ENCODE measurements at places on chromosomes 12 and 14.
A peak's percentile ranks its signal among the peaks of the same experiment; 100 is the strongest.

DNA sequence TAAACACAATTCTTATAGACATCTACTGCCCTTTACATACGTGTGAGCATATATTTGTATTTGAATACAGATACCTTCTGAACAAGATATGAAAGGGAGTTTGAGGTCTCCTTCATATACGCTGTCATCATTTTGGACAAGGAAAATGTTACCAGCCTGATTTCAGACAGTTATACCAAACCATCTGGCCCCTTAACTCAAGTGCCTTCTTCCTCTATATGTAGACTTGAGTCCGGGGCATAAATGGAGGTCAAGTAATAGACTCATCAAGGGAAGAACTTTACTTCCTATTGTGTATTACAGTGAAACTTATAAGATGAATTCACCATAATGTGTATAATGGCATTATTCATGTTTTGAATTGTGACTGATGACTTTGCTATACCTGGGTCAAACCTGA is 52.2 kb downstream of the FAR2 start:
- DNase-seq: no peak

DNA sequence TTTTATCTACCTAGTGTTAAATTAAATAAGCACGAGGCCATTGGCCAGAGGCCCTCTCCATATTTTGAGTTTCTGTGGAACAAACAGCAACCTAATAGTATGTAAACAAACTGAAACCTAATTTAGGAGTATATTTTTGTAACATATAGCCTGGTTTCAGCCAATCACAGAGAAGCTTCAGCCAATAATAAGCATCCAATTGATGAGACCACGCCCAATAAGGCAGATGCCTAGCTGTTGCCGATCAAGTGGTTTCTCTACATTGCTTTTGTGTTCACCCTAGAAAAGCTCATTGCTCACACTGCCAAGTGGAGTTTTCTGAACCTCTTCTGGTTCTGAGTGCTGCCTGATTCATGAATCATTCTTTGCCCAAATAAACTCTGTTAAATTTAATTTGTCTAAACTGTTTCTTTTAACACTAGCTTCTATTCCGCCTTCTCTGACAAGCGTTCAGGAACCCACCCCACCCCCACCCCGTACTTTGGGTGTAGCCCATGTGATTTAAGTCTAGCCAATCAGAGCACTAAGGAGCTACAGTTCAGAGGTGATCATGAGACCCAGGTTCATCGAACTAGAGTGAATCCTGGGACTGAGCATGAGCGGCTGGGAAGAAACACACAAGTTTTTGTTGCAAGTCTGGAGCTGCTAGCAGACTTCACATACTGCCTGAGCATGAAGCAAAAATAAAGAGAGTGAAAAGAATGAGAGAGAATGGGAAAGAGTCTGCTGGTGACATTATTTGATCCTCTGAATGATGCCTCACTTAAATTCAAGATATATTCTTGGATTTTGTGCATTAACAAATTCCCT is 21.5 kb upstream of the LTA4H start:
- no peak for DNase-seq

- DNase-seq: no peak
Observed at GRCh38 chr12:122028905-122029560, 7.3 kb downstream of the BCL7A start.

DNA sequence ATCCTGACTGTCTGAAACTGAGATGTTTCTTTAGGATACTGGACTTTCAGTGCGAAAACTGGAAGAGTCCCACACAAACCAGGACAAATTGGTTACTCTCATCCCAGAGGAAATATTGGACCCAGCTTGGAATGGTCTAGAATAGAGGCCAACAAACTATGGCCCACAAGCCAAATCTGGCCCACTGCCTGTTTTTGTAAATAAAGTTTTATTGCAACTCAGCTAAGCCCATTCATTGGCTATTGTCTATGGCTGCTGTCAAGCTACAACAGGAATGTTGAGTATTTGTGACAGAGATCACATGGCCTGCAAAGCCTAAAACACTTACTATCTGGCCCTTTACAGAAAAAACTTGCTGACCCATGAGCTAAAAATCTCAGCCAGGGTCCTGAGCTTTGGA is 6.5 kb downstream of the WSCD2 start:
- no peak for DNase-seq

DNA sequence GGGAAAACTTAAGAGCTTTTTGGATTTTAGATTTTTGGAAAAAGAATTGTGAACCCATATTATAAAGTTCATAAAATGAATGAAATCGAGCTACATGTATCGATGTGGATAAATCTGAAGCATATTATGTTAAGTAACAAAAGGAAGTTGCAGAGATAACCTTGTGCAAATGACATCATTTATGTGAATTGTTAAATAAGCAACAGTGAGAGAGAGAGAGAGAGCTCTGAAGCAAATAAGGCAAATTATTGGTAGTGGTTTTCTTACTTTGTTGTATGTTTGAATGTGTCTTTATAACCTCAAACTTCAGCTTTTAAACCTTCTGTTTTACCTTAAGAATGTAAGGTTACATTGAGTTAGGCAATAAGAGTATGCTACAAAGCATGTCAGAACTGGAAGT is 78.8 kb downstream of the ERC1 start:
- no peak for DNase-seq

DNA sequence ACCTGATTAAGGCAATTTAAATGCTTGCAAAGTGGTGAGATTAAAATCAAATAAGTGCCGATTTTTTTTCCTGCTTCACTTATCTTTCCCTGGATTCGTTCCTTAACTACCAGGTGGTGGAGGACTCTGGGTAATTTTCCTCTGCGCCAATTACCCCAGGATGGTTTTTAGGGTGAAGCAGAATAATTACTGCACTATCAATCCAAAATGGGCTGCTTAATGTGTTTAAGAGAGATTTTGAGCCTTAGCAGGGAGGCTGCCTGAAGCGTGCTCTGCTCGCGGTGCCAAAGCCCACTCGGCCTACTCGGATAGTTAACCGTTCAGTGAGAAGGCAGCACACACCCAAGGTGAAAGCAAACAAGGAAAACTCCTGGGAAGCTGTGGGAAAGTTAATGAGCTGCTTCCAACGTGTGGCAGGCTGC is 274.9 kb upstream of the LMO3 start:
- no peak for DNase-seq

DNA sequence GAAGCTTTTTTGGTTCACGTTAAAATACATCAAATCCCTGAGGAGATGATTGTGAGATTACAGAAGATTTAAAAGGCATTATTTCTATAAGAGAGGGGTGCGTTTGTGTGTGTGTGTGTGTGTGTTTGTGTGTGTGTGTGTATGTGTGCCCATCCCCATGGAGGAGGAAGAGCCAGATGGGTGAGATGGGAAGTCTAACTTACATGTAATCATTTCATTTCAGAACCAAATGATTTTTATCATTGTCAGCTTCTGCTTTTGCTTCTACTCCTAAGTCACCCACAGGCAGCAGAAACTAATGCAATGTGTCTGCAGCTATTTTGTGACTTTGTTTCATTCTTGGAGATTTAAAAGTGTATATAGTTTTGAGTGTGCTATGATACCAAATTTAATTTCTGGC is 68.7 kb downstream of the SLC4A8 start:
- DNase-seq: no peak

GRCh38 chr12:130087222-130087621 is 75.0 kb upstream of the FZD10 start:
- DNase-seq: no peak

- no peak for DNase-seq
Observed at GRCh38 chr14:34981743-34982420, 910 bp upstream of the SRP54 start.

- DNase-seq: no peak
Observed at GRCh38 chr12:89212339-89212771, 139.9 kb downstream of the DUSP6 start.

DNA sequence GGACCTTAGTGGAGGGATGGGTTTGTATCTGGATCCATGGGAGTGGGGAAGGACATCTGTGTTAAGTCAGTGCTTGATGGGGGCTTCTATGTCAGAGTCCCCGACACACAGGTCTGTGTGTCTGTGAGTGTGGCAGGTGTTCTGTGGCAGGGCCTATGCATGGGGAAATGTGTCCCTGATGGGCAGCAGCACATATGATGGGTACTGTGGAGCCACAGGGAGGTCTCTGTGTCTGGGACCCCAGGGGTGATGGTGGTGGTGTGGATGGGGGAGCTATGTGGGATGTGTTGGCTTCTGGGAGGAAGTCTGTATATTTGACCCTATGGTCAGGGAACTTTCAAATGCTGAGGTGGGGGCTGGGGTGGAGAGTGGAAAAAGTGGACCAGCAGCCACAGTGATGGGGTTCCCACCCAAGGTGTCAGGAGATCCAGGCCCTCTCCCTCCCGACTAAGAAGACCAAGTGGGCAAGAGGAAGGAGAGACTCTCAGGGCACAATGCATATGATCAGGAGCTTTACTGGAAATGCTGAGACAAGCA is 16.5 kb downstream of the KRT7 start:
- no peak for DNase-seq

DNA sequence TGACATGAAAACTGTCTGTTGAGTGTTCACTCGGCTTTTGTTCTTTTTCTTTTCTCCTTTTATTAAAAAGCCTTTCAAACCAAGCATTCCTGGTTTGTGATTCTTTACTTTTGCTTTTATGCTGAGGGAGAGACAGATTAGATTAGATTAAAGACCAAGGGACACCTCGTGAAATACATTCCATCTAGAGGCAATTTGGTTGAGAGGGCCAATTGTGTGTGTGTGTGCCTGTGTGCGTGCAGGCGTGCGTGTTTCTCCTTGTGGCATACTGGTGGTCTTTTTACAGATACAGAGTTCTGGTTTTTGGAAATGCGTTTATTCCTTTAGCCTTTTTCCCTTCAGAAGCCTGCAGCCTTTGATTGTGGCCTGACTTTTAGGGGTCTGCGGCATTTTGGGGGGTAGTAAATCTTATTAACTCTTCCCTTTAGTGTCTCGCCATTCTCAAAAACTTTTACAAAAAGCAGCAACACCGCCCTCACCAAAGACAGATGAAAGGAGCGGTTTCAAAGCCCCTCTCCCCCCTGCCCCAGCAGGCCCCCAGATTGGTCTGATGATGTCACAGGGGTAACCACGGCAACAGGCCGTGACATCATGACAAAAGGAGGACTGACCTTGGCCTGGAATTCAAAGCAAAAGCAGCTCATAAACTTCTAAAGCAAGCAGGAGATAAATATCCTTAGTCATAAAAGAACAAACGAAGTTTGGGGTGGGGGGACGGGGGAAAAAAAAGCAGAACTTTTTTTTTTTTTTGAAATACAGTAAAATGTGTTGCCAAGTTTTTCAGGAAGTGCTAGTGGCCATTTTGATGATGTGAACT is 84.1 kb upstream of the TBX3 start:
- no peak for DNase-seq

DNA sequence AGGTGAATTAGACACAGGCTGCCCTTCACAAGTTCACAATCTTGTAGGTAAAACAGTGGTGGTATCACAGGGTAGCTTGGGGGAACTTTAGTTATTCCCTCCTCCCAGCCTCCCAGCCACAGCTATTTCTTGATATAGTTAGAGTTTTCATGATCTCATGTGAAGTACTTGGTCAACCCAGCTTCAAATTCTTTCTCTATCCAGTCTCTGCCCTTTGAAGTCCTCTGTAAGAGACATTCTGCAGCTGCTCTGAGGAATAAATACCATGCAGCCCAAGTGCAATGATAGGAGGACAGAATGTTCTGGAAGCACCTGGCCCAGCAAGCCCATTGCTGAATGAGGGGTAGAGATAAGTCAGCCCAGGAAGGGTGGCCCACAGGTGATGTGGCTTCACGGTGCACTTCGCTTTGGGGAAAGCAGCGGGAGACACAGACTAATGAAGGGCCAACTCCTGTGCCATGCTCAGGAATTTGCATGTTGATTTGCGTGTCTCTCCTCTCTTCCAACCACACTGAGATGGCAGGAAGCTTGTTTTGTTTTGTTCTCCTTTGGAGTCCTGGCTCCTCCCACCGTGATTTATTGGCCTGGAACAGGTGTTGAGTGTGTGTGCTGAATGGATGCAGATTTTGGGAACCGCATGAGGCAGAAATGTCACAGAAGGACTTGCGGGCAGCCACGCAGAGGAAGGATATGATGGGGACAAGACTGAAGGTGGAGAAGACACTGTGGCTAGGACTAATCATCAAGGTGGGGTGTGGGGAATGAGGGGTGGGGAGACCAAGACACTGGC is 8.0 kb upstream of the TXNRD1 start:
- DNase-seq: no peak

DNA sequence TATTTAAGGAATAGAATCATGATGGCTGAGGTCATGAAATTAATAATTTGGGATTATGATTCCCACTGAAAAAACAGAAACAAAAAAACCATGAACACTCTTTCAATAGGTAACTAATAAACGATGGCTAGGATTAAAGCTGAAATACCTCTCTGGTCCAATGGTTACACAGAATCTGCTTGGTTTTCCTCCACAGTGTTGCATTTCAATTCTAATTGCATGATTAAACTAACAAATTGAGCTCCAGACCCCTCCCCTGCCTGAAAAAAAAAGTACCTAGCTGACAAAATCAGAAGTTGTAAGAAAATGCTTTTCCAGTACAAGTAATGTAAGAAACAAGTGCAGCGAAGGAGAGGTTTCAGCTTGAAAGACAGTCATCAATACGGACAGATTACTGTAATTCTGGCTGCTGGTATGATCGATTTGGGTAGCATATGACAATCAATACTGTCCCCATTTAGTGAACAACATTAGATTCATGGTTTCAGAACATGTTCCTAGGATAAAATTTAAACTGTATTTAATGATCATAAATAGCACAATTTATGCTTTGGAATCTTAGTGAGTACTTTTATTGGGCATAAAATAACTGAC is 32.0 kb downstream of the INSM2 start:
- no peak for DNase-seq

DNA sequence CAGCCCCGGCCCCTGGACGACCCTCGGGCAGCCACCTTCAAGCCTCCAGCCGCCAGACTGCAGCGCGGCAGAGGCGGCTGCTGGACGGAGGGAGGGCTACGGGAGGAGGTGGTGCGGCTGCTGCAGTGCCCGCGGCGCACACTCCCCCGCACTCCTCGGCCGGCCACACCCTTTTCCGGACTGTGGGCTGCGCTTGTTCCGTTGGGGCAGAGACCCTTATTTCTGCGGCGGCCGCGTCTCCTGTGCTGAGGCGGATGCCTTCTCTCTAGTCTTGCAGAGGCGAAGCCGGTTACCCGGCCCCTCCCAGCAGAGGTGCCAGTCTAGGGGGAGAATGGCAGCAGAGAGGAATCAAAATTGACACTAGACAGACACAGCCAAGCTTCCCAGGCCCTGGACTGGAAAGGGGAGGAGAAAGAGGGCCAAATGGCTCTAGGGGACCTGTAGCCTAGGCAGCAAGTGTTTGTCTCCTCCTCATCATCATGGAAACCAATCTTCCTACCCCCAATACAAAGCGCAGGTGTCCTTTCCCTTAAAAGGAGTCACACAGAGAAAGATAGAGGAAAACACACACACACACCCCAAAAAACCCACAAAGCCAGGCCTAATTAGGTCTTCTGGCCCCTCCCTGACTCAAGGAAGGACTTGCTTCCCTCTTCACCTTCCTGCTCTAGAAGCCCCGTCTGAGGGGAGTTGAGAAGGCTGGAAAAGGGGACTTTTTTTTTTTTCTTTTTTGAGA is 1.3 kb downstream of the ESYT1 start:
- peak; percentile 39 for DNase-seq

DNA sequence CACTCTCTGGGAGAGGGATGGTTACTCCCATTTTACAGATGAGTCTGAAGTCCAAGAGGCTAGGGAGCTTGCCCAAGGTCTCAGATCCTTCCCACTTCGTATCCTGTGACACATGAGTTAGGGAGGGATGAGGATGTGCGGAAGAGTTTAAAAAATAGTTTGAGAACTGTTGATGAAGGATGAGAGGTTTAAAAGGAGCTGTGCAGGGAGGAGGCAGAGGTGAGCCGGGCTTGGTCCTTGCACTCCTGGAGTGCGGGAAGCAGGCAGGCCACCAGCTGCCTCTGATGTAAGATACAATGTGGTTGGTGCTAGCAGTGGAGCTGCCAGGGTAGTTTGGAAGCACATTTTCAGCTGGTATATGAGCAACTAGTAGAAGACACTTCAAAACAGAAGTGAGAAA is 46.5 kb downstream of the TSPAN9 start:
- DNase-seq: no peak
